ENCODE measurements at places on chromosomes 5 and 9.

- DNase-seq = no peak
Measured at GRCh38 chr5:164885179-164885578, 1379.8 kb downstream of the MAT2B start.

DNA sequence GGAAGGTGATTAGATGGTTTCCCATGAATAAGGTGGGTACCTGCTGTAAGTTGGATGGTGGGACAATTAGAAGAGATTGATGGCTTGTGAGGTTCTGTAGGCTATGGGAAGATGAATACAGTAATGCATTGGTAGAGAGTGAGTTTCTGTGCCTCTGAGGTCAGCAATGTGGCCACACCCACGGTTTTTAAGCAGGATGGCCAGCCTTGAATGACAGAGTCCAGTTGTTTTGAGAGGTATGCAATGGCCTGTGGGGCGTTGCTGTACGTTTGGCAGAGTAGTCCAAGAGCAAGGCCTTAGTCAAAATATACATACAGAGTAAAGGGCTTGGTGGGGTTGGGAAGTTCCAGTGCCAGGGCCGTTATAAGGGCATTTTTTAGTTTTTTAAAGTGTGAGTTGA, 235.6 kb upstream of the C9orf72 start:
- DNase-seq = no peak

GRCh38 chr9:84261070-84261746, 79.3 kb downstream of the SLC28A3 start:
- peak; percentile 89 for DNase-seq

GRCh38 chr5:147160902-147161700, 73.7 kb upstream of the STK32A start:
- no peak for DNase-seq

GRCh38 chr5:68749077-68749476, 344.7 kb upstream of the SLC30A5 start:
- DNase-seq = no peak
